ENCODE measurements at places on chromosomes 7 and 10. TPM values are rescaled to one million over a fixed set of nuclear protein-coding genes. Genes with fewer than 3 reads are reported as not detected.

DNA sequence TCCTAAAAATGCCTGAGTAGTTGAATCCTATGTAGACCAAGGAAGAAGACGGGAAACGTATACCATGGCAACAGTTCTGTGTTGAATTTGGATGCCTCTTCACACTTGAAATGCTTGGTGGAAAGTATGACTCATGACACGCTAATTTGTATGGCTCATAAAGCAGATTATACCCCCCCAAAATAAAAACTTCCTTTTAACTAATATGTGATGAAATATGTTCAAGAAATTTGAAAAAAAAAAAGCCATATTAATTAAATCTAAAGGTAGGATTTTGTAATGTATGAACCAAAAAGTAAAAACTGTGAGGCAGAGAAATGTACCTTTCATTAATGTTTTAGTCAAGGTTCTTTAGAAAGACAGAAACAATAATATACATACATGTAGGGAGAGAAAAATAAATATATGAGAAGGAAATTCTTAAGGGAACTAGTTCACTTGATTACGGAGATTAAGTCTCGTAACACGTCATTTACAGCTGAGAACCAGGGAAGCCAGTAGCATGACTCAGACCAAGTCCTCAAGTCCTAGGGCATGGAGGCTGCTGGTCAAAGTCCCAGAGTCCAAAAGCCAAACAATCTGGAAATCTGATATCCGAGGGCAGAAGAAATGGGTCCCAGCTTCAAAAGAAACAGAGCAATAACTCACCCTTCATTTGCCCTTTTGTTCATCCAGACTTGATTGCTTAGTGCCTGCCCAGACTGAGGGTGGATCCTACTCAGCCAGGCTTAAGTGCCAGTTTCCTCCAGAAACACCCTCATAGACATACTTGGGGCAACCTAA, 485.1 kb downstream of the SEMA3D start:
- DNase-seq, result peak; percentile 56

DNA sequence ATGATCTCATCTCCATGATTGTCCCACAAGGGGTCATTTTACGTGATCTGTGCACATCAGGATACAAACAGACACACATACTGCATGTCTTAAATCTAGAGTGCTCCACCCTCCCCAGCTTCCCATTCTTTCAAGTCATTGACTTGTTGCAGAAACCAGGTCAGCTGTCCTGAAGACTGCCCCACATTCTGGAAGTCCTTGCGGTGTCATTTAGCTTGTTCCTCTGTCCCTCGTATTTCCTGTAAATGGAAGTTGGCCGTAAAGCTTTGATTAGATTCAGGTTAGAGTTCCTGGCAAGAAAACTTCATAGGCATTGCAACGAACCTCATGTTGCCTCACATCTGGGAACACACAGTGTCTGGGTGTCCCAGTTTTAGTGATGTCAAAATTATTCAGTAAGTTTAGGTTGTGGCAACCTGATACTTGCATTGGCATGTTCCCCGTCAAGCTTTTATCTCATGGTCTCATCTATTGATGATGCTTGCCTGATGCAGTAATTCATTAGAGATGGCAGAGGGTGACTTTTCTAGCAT, 417.4 kb upstream of the GALNT17 start:
- no peak for DNase-seq

- no peak for DNase-seq
These were observed 9.8 kb upstream of the GRB10 start for GRCh38 chr7:50792342-50793119.

GRCh38 chr7:18119985-18120384, 92.3 kb upstream of the PRPS1L1 start:
- DNase-seq, result no peak

Gene SLC25A28
- total RNA-seq, result 8.3 TPM

Gene CPEB3
- 0.58 TPM for total RNA-seq

Gene THAP5
- 9.1 TPM for total RNA-seq

Gene VPS37D
- total RNA-seq, result 12.2 TPM

Gene RBP4
- total RNA-seq, result 2.7 TPM

Data from epithelial cell of proximal tubule (primary cell).